Stimulated activated CD8-positive, alpha-beta memory T cell treated with anti-CD3 and anti-CD28 coated beads, Interleukin-7, amount 100 ng/mL, for 1 hour (primary cell): ENCODE measurements at places on chromosomes 16 and 17.

DNA sequence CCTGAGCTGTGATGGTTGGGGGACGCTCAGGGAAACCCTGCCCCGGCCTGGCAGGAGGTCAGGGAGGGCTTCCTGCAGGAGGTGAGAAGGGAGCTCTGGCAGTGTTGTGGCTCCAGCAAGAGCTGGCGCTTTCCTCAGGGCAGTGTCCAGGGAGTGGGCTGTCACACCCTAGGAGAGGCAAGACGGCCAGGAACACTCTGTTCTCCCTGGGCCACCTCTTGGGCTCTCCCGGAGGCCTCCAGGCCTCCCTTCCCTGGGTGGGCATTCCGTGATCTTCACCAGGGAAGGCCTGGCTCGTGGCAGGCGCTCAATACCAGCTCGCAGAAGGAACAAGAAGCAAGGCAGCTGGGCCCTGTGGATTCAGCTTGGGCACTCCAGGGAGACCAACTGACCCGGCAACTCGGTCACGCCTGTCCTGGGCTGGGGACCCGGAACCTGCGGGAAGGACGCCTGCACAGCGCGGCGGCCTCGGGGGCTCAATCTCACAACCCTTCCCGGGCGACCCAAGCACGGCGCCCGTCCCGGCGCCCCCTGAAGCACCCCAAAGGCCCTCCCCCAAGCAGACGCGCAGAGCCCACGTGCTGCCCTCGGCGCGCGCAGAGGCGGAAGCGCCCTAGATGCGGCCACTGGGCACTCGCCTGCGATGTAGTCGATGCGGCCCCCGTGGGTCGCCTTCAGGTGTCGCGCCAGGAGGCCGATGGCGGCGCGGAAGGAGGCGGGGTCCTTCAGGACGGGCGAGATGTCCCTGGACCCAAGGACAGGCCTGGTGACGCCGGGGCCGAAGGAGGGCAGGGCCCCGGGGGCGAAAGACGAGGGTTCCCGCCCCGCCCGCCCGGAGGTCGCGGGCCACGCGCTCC lies 588 bp downstream of the APRT start:
- DNase-seq: peak; percentile 33

DNA sequence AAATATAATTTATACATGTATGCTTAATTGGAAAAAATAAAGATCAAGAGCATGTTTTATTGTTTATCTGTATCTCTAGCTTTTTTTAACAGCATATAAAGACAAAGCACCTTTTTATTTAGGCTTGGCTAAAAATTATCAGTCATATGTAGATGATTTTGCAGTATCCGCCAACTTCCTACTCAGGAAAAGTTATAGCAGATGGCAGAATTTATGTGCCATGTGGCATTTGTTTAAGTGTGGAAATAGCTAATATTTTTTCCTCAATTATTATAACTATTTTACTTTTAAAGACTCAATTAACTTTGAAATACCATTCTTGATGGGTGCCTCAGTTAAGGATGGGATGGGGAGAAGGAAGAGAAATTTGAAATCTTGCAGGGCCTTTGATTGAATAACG lies 762.1 kb upstream of the RBFOX1 start:
- DNase-seq: no peak

- DNase-seq: no peak
These were observed 18.2 kb downstream of the CES5A start for GRCh38 chr16:55856950-55857349.

- DNase-seq: no peak
These were observed 18.7 kb upstream of the RFFL start for GRCh38 chr17:35082073-35082657.

- DNase-seq: peak; percentile 59
These were observed 10.3 kb upstream of the TMEM88 start for GRCh38 chr17:7844292-7845154.

DNA sequence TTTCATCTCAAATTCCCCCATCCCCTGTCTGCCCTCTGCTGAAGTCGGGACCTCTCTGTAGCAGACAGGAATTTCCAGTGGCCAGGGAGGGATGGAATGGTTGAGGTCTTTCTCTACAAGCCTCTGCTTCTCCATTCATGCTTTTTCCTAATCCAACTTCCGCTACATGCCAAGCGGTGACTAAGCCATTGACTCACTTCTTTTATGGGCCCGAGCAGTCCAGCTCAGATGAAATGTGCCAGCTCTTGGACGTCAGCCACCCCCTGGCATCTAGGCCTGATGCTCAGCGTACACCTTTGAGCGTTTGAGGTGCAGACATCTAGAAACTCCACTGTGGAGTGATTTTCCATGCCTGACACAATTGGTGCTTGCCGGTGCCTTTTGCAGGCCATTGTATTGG lies 40.7 kb upstream of the GPR139 start:
- DNase-seq: no peak

DNA sequence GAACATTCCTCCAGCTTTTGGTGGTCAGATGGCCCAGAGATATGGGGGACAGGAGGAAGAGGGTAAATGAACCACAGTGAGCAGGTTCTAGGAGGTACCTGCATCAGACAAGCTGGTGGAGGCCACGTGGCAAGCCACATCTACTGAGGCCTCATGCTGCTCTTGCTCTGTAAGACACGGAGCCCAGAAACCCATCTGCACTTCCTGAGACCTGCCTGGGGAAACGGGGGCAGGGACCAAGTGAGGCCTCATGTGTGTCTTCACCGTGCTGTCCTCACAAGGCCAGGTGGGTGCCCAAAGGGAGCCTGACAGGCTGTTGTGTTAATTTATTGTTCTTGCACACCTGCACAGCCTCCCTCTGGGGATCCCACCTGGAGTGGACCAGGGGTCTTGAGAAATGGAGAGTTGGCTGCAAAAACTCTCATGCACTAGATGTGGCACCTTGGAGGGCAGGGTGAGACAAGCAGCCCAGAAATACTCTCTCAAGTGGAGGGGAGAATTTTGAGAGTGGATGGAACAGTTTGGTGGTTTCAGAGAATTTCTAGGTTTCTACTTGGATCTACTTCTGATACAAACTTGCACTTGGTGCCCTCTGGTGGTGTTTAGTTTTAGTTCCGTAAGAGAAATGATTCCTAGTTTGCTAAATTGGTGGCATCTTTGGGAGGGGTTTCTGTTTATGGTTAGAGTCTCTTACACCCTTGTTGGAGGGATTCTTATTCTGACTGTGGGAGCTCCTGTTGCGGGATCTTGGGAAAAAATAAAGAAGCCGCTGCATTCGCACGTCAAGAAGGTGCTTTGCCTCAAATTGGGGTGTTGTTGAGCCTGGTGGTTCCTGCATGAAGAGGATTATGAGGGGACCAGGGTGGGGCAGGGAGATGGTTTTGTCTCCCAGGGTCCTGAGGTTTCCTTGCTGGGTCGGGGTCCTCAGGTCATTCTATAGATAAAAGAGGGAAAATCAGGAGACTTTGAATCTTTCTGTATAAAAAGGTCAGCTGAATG lies 47.5 kb downstream of the SLC6A2 start:
- DNase-seq: no peak

- no peak for DNase-seq
These were observed 49.8 kb downstream of the NFAT5 start for GRCh38 chr16:69615528-69615927.

DNA sequence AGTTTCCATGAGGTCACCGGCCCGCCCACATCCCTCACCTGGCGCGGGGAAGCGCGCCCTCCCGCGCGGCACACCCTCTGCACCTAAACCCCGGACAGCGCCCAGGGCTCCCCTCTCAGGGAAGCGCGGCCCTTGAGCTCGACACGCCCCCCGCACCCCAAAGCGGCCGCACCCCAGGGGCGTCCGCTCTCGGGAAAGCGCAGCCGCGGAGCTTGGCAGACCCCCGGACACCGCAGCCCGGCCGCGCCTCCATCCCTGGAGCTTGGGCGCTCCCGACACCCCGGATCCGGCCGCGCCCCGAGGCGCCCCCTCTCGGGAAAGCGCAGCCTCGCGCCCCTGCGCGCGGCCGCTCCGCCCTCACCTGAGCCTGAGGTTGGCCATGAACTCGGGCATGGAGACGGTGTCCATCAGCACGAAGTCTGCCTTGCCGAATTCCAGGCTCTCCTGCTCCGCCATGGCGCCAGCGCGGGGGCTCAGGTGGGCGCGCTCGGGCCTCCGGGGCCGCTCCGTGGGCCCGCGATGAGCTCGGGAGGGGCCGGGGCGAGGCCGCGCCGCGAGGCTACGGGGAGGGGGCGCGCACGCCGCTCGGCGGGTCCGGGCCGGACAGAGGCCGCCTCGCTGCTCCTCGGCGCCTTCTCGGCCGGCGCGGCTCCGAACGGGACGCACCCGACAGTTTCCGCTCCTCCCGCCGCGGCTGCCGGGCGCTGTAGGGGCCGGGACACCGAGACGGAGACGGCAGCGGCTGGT lies at the start of gene MYO1D:
TSS of gene MYO1D (minus strand) at position 708 of the 747 bp plus-strand sequence. CDS start at position 456, 252 bp downstream.
- DNase-seq: peak; percentile 40

DNA sequence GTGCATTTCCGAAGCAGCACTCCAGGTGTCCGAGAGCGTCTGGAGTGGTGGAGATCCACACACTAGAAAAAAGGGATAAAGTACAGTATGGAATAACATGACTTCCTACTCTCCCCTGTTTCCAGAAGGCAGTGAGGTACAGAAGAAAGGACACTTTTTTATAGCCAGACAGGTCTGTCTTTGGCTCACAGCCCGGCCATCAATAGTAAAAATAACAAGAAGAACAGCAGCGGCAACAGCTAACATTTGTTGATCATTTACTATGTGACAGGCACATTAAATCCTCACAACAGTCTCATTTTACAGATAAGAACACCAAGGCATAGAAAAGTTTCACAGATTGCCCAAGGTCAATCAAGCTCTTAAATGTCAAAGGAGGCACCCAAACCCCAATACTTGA lies 16.2 kb downstream of the DYNLRB2 start:
- DNase-seq: no peak

DNA sequence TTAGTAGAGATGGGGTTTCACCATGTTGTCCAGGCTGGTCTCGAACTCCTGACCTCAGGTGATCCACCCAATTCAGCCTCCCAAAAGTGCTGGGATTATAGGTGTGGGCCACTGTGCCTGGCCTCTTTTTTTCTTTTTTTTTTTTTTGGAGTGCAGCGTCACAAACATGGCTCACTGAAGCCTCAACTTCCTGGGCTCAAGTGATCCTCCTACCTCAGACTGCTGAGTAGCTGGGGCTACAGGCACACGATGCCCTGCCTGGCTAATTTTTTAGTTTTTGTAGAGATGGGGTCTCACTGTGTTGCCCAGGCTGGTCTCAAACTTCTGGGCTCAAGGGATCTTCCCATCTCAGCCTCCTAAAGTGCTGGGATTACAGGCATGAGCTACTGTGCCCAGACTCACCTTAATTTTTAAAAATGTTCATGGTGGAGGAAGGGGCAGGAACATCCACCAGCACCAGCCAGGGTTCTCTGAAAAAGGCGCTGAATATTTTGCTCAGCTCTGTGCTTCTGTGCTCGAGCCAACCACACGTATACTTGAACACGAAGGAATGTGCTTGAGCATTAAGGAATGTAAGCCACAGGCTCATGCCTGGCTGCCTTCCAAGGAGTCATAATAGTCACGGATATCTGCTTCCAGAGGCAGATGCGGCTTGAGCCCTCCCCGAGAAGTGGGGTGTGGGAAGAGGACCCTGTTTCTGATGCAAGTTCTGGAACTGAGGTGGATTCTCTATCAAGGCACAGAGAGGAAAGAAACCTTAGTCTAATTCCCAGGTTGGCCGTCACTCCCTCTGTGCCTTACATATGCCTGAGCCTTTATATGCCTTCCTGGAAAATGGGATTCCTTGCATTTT lies 65.5 kb upstream of the CREBBP start:
- no peak for DNase-seq

GRCh38 chr17:76983075-76983775 lies 115.0 kb downstream of the MGAT5B start:
- DNase-seq: no peak
